ENCODE measurements at places on chromosomes 5 and 9.

- no peak for DNase-seq
Measured at GRCh38 chr5:169796731-169797130, 159.7 kb downstream of the DOCK2 start.

GRCh38 chr9:134626571-134627416 is 14.8 kb upstream of the COL5A1 start:
- no peak for DNase-seq

DNA sequence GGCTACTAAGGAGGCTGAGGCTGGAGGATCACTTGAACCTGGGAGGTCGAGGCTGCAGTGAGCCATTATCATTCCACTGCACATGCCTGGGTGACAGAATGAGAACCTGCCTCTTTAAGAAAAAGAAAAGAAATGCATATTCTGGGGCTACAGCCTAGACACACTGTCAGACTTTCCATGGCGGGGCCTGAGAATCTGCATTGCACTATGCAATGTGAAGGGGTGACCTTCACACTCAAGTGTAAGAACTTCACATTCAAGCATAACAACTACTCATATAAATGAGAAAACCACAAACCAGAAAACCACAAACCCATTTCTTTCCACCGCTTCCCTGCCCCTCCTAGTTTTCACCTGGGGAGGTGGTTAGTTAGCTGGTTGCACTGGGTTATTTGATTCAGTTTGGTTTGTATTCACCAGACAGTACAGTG is 18.0 kb upstream of the FBP2 start:
- DNase-seq: no peak

GRCh38 chr9:120711841-120712538 is 2.3 kb downstream of the MEGF9 start:
- DNase-seq: no peak

GRCh38 chr9:108709997-108710396 is 145.8 kb downstream of the ACTL7B start:
- DNase-seq: no peak

GRCh38 chr5:59401637-59402036 is 491.9 kb downstream of the PDE4D start:
- no peak for DNase-seq

- DNase-seq: no peak
Measured at GRCh38 chr9:126411225-126411947, 84.8 kb downstream of the MVB12B start.

GRCh38 chr5:137888863-137889759 is at the start of gene PKD2L2:
Gene PKD2L2 (plus strand): TSS chr5:137889457. CDS start chr5:137889492, 35 bp downstream.
- DNase-seq: peak; percentile 78

DNA sequence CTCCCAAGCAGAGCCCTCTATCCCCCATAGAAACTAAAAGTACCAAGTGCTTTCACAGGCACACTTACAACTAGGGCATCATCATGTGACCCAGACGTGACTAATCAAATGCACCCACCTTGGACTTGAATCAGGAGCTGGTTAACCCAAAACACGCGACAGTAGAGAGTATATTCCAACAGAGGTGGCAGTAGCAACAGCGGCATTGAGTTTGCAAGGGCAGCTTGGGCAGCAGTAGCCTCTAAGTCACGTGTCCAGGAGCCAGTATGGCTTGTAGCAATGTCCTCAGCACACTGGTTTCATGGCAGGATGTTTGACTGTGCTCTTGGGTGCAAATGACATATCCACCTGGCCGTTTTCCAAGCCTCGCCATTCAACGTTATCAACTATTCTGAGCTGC is 73.4 kb upstream of the DNAH5 start:
- DNase-seq: no peak

DNA sequence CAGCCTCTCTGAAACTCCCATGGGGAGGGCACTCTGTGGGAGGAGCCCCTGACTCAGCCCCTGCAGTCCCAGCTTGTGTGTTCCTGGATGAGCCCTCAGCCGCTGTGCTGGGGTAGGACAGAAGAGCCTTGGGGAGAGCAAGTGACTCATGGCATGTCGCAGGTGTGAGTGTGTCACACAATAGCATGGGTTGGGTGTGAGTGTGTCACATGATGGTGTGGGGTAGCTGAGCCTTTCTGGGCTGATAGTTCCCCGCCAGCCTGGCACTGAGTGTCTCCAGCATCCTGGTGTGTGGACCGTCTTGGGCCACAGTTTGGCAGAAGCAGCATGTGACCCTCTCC is 83.4 kb downstream of the PHF2 start:
- no peak for DNase-seq

- no peak for DNase-seq
Measured at GRCh38 chr9:135695642-135696041, 3.6 kb downstream of the SOHLH1 start.

GRCh38 chr9:72538921-72539702 is 17.7 kb downstream of the TMC1 start:
- DNase-seq: no peak

DNA sequence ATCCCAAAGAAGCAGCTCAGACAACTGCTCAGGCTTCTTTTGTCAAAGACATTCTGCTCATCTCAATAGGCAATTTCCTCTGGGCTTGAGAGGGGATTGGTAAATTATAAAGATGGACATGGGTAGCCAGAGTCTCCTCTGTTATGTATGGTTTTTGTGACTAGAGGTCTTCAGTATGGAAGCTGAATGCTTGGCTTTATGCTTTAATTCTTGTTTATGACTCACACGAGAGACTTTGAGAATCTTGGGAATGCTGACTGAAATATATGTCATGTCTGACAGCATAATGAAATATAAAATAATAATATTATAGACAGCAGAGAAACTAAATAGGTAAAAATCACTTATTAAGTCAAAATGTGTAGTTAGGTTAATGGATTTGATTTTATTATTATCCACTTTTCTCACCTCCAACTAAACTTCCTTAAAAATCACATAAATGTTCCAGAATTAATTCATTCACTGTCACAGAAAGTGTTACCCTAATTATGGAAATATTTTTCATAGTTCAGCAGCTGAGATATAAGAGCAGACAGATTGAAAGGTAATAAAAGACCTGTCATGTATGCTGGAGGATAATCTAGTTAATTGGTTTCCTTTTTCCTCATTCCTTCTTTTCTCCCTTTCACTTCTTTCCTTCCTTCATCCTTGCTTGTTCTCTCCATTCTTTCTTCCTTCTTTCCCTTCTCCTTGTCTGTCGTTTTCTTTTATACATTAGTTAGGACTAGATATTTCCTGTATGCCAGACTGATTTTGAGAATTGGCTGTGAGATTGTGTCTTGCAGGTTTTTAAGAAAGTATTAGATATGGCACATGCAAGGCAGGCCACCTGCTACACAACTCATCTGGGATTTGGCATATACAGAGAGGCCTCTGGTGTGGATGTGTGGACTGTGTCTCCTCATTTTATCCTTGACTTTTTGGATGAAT is 1866.1 kb upstream of the NUDT12 start:
- no peak for DNase-seq

DNA sequence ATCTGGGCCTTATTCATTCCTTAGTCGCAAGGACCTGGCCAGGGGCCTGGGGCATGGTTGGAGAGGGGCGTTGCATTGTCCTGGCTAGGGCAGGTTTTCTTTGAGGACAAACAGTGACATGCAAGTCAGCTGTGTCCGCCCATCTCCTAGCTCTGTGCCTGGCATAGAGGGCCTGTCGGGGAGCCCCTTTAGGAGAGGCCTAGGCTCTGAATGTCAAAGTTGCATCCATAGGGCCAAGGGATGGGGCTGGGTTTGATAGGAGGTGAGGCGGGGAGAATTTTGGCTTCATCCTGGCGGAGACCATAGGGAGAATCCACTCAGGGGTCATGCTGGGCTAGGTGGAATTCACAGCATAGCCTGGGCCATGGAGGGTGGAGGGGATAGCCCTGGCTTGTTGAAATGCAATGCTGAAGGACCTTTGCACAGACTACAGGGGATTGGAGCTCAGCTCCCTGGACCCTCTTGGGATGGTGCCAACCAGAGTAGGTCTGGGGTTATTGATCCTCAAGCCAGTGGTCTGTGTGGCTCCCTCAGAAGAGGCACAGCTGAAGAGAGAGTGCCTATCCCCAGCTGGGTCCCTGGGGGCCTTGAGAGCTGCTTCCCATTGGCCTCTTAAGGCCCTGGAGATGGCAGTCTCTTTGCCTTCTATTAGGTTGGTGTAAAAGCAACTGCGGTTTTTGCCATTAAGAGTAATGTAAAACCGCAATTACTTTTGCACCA is 104.0 kb downstream of the RGS3 start:
- no peak for DNase-seq

DNA sequence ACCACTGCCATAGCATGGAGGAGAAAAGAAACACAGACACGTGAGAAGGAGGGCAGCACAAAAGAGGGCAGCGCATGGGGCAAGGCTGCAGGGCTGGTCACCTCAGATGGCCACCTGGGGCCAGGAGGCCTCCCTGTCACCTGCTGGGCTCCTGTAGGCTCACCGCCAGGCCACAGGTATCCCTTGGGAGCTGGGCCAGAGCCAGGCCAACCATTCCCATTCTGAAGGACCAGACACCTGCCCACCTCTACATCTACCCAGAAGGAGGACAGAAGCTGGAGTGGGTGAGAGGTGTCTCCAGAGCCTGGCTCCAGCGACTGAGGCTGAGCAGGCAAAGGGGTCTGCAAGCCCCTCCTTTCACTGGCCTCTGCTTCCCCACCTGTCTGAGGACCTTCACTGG is 103.1 kb downstream of the PAX5 start:
- DNase-seq: no peak

- DNase-seq: no peak
Measured at GRCh38 chr5:113578091-113578490, 64.6 kb downstream of the YTHDC2 start.

- no peak for DNase-seq
Measured at GRCh38 chr9:89139455-89139854, 39.2 kb downstream of the SHC3 start.

GRCh38 chr9:112193572-112194288 is 18.6 kb upstream of the SUSD1 start:
- DNase-seq: no peak

GRCh38 chr5:173242675-173243121 is 7.7 kb upstream of the NKX2-5 start:
- DNase-seq: no peak

GRCh38 chr5:178279723-178280438 is 47.3 kb upstream of the PHYKPL start:
- no peak for DNase-seq

- DNase-seq: no peak
Measured at GRCh38 chr5:606526-607399, 5.4 kb upstream of the CEP72 start.

DNA sequence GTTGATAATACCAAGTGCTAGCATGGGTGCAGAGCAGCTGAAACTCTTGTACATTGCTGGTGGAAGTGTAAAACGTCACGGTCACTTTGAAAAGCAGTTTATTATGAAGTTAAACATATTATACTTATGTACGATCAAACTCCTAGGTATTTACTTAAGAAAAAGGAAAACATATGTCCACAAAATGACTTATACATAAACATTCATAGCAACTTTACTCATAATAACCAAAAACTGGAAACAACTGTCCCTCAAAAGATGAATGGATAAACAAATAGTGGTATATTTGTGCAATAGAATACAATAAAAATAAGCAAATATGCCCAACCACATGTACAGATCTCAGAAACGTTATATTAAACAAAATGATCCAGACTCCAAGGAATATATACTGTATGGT is 92.3 kb upstream of the TRIO start:
- no peak for DNase-seq

- no peak for DNase-seq
Measured at GRCh38 chr5:43290726-43291125, 22.5 kb downstream of the HMGCS1 start.
